ENCODE measurements at places on chromosomes 3 and 15. TPM values are rescaled to one million over a fixed set of nuclear protein-coding genes. Genes with fewer than 3 reads are reported as not detected.

CCR9 gene
- total RNA-seq: 1.3 TPM

TRH gene
- total RNA-seq: not detected

- DNase-seq: no peak
Measured at GRCh38 chr3:29757054-29757777, 476.3 kb downstream of the RBMS3 start.

NOX5 gene
- total RNA-seq: not detected

DNA sequence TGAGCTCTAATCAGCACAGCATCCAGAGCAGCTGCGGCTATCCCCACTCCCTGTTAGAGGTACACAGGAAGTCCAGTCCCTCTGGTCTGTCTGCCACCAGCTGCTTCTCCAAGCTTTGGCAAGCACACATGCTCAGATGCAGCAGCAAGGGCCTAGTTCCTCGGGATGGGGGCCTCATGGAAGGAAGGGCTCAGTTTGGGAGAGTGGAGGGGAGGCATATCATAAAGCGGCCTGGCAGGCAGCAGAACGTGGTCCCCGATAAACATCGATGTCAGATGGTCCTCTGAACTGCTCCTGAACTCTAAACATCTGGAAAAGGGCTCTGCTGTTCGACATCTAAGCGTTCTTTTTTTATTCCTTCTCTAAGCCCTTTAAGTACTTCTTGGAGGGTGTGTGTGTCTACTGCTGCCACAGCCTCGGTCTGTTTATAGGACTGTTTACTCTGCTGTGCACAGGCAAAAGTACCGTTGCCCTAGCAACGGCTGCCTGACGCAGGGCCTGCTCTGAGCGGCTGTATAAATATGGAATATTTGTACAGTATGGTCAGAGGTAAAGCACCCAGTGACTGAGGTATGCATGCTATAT lies 74.6 kb downstream of the PRICKLE2 start:
- peak; percentile 82 for DNase-seq

B3GALNT1 gene
- 6.0 TPM for total RNA-seq

- DNase-seq: no peak
Measured at GRCh38 chr3:126746395-126747177, 42.5 kb downstream of the CHCHD6 start.

GRCh38 chr15:65414841-65415621 lies 7.7 kb downstream of the IGDCC4 start:
- no peak for DNase-seq

GRCh38 chr15:25742041-25742730 lies 120.9 kb downstream of the ATP10A start:
- DNase-seq: no peak

Measured in transverse colon (tissue), 4 donors.